T-helper 1 cell (primary cell): ENCODE measurements at places on chromosomes 7 and 10.
A peak's percentile ranks its signal among the peaks of the same experiment; 100 is the strongest.

DNA sequence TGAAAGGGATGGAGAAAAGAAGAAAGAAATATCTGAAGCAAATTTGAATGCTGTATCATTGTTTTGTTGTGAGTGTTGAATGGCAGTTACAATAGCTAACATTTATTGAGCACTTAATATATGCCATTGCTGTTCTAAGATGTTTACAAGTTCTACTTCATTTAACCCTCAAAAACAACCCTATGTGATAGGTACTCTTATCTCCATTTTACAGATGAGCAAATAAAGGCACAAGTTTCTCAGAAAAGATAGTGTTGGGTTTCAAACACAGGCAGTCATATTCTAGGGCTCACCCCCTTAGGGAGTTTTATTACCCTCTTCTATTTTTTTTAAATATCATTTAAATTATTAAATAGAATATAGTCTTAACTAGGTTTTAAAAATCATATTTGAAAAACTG lies 8.3 kb upstream of the ELAPOR2 start:
- DNase-seq, result no peak

- no peak for DNase-seq
Measured at GRCh38 chr7:11751807-11752389, 80.1 kb downstream of the THSD7A start.

DNA sequence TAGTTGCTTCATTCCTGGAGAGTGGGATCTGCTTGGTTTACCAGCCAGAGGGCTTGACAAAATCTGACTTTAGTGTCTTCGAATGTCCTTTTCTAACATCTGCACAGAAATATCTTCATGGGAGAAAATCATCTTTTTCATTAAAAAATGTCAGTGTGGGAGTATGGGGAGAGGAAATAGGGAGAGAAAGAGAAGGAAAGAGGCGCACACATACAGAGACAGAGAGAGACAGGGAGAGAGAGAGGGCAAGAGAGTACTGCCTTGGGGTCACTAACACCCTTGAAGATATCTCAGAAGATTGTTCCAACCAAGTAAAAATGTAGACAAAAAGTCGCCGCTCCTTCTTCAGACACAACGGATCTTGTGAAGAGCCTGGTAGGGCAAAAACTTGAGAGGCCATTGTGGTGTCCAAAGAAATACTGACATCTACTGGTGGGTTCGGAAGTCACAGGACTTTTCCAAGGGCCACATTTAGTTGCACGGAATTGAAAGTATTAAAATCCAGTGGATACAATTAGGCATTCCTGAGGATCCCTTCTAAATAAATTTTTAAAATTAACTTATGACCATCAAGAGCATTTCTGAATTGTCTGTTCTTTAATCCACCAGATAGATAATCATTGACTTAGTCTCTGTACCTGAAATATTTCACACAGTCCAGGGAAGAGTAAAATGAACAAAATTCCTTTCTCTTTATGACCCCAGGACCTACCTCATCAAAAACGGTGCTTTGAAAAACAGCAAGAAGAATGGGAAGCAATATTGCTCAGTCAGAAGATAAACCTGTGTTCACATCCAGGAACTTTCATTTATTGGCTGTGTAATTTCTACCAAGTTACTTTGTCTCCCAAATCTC lies 29.7 kb downstream of the VIM start:
- DNase-seq, result peak; percentile 66

DNA sequence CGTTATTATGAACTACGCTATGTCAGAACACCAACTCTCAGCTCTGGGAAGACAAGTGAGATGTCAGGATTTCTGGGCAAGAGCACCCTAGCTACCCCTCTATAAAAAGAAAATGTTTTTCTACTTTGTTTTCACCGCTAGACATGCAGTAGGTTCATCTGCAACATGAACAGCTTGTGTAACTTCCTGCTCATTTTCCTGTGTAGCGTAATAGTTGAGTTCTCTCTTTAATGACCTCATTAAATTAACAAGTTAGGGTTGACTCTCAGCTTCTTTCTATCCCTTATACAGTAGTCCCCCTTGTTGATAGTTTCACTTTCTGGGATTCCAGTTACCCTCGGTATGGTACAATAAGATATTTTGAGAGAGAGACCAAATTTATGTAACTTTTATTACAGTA lies 329.4 kb upstream of the ZNF32 start:
- DNase-seq, result no peak

GRCh38 chr7:45394117-45394708 lies 180.0 kb upstream of the ADCY1 start:
- no peak for DNase-seq

- DNase-seq, result no peak
Measured at GRCh38 chr7:106423821-106424475, 139.2 kb upstream of the NAMPT start.

DNA sequence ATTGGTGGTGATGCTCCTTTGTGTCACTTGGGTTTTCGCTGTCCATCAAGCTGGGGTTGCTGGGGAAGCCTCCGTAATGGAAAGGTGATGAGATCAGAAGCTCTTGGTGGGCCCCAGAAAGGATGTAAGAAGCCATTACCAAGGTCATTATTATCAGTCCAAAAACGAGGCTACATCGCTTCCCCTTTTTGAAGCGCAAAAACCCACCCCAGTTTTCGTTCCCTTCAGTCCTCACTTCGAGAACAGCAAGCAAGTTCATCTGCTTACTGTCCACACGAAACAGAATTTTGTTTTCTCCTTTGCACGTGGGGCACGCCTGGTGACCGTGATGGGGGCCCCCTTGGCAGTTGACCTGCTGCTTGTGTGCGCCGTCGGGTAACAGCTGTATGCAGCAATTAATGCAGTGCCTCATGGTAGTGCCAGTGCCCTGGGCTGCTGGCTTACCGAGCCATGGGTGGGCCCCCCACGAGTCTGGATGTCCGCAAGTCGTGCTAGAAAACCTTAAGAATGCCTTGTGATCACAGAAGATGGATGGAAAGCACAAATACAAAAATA lies 47.5 kb downstream of the CHST15 start:
- no peak for DNase-seq

DNA sequence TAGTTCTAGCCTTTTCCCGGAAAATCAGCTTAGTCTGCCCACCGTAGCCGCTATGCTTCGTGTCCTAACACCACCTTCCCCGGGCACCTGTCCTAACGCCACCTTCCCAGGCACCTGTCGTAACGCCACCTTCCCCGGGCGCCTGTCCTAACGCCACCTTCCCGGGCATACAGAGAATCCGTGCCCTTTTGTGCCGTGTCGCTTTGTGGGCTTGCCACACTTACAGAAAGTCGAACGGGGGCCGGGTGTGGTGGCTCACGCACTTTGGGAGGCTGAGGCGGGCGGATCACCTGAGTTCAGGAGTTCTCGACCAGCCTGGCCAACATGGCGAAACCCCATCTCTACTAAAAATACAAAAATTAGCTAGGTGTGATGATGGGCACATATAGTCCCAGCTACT lies 73.6 kb upstream of the DNAJB6 start:
- DNase-seq, result no peak

DNA sequence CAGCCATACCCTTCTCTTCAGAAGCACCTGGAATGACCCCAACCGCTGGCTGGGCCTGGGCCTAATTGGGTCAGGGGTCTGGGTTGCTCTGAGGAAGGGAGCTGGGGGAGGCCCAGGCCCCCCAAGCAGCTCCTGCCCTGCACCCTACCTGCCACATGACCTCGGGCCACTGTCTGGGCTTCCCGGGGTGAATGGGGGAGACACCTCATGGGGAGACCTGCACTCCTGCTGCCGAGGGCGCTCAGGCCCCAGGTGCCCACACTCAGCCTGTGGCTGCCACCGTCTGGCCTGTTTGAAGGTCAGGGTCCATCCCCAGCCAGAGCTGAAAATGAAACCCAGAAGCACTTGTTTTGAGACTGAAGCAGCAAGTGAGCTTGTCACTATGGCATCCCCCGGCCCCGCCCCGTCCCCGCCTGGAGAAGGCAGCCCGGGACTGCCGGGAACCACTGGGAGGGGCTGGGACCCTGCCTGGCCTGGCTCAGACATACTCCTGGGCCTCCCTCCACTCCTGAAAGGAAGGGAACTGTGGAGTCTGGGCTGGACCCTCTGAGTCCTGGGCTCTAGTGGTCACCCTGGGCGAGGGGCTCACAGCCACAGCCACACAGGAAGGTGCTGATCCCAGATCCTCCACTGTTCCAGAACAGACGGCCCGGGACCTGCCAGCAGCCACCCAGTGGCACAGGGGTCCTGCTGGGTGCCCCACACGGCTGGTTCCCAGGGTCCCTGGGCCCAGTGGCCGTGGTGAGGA lies 7.4 kb upstream of the MICALL2 start:
- DNase-seq, result no peak

- DNase-seq, result no peak
Measured at GRCh38 chr7:21412957-21413356, 14.9 kb upstream of the SP4 start.

- DNase-seq, result no peak
Measured at GRCh38 chr10:35739998-35740397, 97.9 kb upstream of the FZD8 start.

DNA sequence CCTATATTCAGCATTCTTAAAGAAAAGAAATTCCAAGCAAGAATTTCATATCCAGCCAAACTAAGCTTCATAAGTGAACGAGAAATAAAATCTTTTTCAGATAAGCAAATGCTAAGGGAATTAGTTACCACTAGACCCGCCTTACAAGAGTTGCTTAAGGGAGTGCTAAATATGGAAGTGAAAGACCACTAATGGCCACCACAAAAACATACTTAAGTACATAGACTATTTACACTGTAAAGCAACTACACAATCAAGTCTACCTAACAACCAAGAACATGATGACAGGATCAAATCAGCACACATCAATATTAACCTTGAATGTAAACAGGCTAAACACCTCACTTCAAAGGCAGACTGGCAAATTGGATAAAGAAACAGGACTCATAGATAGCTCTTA lies 42.2 kb upstream of the NME8 start:
- DNase-seq, result no peak

DNA sequence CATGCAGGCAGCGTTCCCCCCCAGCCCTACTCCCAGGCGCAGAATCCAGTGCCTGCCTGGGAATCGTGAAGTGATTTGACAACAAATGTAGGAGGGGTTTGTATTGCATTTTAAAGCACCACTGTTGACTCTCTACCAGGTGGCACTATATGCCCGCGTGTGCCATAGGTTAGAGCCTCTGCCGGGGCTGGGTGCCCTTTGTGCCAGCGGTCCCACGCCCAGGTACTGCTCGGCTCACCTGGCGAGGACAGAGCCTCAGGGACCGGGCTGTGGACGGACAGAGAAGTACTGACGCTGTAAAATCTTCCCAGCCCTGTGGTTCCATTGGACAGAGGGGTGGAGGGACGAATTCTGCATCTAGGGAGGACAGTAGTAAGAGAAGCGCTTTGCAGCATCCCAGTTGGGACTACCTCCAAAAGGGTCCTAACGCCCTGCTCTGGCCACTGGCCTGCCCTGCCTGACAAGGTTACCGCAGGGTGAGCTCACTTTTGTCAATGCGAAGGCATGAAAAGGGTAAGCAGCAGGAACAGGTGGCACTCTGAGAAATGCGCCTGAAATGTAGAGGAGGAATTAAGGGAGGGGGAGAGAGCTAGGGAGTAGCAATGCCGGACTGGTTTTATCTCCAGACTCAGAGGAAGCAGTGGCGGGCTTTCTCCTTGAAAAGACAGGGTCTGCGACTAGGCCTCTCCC lies 788 bp upstream of the CACNA2D1 start:
- DNase-seq, result no peak

- DNase-seq, result no peak
Measured at GRCh38 chr7:84735677-84736076, 451.2 kb downstream of the SEMA3D start.

GRCh38 chr10:32263300-32263699 lies 83.7 kb downstream of the EPC1 start:
- DNase-seq, result no peak

GRCh38 chr7:158129037-158130022 lies 458.3 kb downstream of the PTPRN2 start:
- DNase-seq, result no peak

- DNase-seq, result no peak
Measured at GRCh38 chr10:69669409-69669808, 39.4 kb downstream of the FAM241B start.

DNA sequence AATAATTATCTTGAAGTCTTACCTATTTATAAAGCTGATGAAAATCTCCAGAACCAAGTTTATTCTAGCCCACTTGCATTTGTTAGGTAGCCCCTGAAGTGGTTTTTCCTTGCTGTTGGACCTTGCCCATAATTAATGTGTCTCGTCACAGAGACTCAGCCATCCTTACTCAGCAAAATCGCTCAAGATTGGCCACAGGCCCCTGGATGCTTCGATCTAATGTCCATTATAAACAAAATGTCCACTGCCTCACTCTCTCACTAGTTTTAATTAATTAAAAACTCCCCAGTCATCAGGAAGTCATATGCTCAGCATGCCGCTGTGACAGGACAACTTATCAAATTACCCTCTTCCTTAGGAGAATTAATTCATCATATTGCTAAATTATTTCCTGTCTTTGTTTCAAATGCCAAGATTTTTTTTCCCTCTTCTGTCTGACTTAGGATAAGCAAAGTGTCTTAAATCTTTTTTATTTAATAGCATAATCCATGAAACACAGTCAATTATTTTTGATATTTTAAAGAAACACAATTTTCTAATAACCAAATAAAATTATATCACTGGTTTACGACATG lies 126.8 kb upstream of the PCLO start:
- no peak for DNase-seq

DNA sequence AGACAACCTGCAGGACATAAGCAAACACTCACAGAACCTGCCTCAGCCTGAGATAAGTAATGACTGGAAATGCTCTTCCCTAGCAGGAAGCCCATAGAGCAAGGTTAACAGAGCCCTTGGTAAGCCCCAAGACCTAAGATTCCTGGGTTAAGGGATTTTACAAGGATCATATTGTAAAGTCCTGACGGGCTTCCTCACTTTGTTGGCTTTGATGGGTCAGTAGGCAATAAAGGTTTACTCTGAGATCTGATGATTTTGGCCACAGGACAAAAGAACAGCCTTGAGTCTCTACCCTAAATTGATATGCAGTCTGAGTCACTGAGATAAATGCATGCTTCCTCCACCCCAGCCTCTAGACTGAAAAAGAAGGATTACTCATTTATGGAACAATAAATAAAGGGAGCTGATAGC lies 270.8 kb downstream of the HTR7 start:
- no peak for DNase-seq

DNA sequence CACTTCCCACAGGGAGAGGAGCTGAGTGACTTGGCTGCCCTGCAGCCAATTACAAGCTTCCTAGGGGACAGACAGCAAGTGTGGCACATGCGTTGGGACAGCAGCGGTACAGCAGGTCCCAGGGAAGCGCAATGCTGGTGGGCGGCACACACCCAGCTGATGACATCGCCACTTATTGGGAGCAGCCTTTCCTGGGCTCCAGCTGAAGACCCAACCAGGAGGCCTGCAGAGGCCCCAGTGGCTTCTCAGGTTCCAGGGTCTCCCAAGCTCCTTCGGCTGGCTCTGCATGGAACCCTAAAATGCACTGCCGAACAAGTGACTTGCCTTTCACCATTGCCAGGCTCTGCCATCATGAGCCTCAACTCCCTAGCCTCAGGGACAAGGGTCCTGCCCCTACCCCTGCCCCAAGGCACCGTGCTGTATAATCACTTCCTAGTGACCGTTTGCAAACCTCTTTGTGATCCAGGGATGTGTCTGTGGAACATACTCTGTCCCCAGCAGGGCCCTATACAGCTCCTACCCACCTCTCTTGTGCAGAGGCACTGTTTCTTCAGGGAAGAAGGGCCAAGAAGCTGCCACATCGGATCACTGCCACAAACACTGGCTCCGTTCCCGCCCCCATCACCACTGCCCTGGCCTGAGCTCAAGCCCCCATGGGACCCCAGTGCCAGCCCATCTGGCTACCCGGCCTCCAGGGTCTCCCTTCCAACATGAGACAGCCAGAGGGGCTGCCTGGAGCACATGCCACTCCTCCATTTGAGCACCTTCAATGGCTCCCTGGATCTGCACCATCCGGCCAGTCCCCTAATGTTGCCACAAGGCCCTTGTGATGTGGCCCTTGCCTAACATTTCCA lies 19.3 kb upstream of the SLIT1 start:
- no peak for DNase-seq

- no peak for DNase-seq
Measured at GRCh38 chr10:122441961-122442360, 12.5 kb upstream of the ARMS2 start.
